ENCODE measurements at places on chromosomes 12 and 14. TPM values are rescaled to one million over a fixed set of nuclear protein-coding genes. Genes with fewer than 3 reads are reported as not detected.

The SLC6A13 gene
- 1.0 TPM for polyA plus RNA-seq

The HCAR3 gene
- 0.47 TPM for polyA plus RNA-seq

The TAS2R43 gene
- not detected for polyA plus RNA-seq

The KRT8 gene
- polyA plus RNA-seq: 49.0 TPM

The RAB15 gene
- polyA plus RNA-seq: 8.6 TPM

The GNB3 gene
- polyA plus RNA-seq: 1.0 TPM

The ACTN1 gene
- polyA plus RNA-seq: 50.5 TPM

The NXPH4 gene
- polyA plus RNA-seq: 1.7 TPM

The PDZRN4 gene
- polyA plus RNA-seq: 0.48 TPM

The MDGA2 gene
- polyA plus RNA-seq: 0.08 TPM

The ACOT6 gene
- 0.17 TPM for polyA plus RNA-seq

The MARS1 gene
- 210 TPM for polyA plus RNA-seq

The PMCH gene
- not detected for polyA plus RNA-seq

The BDKRB1 gene
- not detected for polyA plus RNA-seq

The SPIC gene
- not detected for polyA plus RNA-seq

The CELA1 gene
- 0.60 TPM for polyA plus RNA-seq

The CBLN3 gene
- polyA plus RNA-seq: 35.7 TPM

The KSR2 gene
- polyA plus RNA-seq: 0.20 TPM

The RHEBL1 gene
- 0.32 TPM for polyA plus RNA-seq

The LBHD2 gene
- not detected for polyA plus RNA-seq

The TRIM9 gene
- 2.3 TPM for polyA plus RNA-seq

The ADGRD1 gene
- polyA plus RNA-seq: 1.4 TPM

The GLIPR1L2 gene
- polyA plus RNA-seq: 0.51 TPM

The MYH7 gene
- polyA plus RNA-seq: 4.3 TPM

The RHNO1 gene
- 29.0 TPM for polyA plus RNA-seq

The TSPAN11 gene
- 0.95 TPM for polyA plus RNA-seq

The SYCP3 gene
- 0.16 TPM for polyA plus RNA-seq

The VRTN gene
- not detected for polyA plus RNA-seq

The DGKA gene
- polyA plus RNA-seq: 99.8 TPM

The KRT2 gene
- polyA plus RNA-seq: not detected

The UTP20 gene
- polyA plus RNA-seq: 13.9 TPM

The GLIPR1L1 gene
- polyA plus RNA-seq: not detected

The HOXC6 gene
- 21.2 TPM for polyA plus RNA-seq

The PTPRO gene
- polyA plus RNA-seq: 2.8 TPM

The MAGOHB gene
- polyA plus RNA-seq: 38.7 TPM

The C1QL4 gene
- polyA plus RNA-seq: not detected

The GDF3 gene
- 0.16 TPM for polyA plus RNA-seq

The RIPK3 gene
- polyA plus RNA-seq: 8.0 TPM

The KRT75 gene
- polyA plus RNA-seq: not detected

The PLEKHD1 gene
- 0.04 TPM for polyA plus RNA-seq

The PELI2 gene
- 2.7 TPM for polyA plus RNA-seq

The KERA gene
- polyA plus RNA-seq: not detected

The CLEC1B gene
- polyA plus RNA-seq: not detected
